Eye (tissue), 1 donor: ENCODE measurements at places on chromosomes 3 and 15.

DNA sequence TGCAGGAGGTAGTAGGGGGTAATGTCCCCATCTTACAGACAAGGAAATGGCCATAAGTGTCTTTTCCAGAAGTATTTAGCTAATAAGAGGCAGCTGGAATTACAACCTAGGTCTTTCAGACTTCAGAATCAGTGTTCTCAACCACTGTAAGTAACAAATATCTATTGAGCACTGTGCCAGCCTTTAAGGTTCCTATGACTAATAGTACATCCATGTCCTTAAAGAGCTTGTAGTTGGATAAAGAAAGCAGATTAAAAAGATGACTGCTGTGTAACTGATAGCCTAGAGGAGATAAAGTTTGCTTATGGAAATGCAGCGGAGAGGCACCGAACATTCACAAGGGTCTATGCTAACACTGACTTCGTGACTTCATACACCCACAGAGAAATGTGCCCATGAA is 136.0 kb downstream of the KCNMB2 start:
- DNase-seq, result no peak

- DNase-seq, result peak; percentile 31
Observed at GRCh38 chr15:97461226-97461625, 499.3 kb upstream of the ARRDC4 start.

GRCh38 chr3:52827866-52828376 is 2.6 kb downstream of the ITIH4 start:
- DNase-seq, result no peak

DNA sequence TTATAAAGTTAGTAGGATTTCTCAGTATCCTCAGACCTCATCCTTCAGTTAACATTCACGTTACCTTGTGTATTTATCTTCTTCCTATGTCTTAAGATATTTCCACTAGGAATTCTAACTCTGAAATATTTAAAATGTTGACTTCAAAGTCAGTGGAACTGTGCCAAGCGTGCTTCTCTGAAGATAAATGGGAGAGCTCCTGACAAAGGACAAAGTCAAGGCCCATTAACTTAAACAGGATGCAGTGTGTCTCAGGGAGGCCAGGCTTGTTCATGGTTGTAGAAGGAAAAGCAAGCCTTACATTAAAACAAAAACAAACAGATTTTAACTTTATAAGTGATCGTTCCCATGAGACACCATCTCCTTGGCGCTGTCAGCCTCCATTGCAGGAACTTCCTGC is 41.5 kb downstream of the ABHD17C start:
- no peak for DNase-seq

GRCh38 chr3:156300929-156301840 is 180.8 kb downstream of the KCNAB1 start:
- no peak for DNase-seq

DNA sequence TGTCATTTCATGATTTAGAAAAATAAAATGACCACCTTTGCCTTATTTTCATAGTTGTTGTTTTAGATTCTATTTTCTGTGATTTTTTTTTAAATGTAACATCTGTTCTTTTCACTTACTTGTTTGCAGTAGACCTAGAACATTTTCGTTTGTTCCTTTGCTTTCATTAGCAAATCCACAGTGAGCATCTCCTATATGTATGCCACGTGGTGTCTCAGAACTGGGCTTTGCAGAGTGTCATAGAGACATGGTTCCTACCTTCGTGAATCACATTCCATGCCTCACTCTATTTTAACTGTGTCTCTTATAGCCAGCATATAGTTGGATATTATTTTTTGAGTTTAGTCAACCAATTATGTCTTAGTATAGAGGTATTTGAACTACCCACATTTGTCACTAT is 118.2 kb downstream of the KLF13 start:
- no peak for DNase-seq
